ENCODE measurements at places on chromosomes 3 and 15.

GRCh38 chr15:76196269-76197231 lies 114.7 kb downstream of the ETFA start:
- DNase-seq: no peak

GRCh38 chr3:128274837-128275236 lies 121.6 kb downstream of the EEFSEC start:
- DNase-seq: no peak

DNA sequence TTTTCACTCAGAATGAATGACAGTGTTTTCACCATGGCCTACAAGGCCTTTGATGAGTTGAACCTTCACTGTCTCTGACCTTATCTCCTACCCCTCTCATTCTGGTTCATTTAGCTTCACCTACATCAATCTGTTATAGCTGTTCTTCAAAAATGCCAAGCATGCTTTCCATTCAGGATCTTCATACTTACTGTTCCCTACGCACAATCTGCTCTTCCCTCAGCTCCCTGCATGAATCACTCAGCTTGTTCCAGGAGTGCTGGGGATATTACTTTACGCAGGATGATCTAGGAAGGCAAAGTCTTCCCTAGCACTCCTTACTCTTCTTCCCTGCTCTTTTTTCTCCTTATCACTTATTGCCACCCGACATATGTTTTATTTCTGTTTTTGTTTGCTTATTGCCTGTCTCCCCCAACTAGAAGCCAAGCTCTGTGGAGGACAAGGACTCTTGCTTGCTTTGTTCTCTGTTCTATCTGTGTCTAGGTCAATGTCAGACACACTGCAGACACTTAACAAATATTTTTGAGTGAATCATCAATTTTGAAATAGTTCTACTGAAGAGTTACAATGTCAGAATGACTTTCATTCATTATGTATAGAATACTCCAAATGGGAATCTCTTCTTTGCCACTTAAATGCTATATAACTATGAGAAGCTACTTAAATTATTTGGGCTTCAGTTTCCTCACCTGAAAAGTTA lies 238.3 kb upstream of the FEZF2 start:
- DNase-seq: no peak

GRCh38 chr3:144763878-144764454 lies 792.3 kb downstream of the DIPK2A start:
- no peak for DNase-seq

- DNase-seq: no peak
Observed at GRCh38 chr15:99507504-99508310, 58.1 kb upstream of the MEF2A start.

GRCh38 chr3:15476378-15476777 lies 45.1 kb downstream of the COLQ start:
- no peak for DNase-seq

DNA sequence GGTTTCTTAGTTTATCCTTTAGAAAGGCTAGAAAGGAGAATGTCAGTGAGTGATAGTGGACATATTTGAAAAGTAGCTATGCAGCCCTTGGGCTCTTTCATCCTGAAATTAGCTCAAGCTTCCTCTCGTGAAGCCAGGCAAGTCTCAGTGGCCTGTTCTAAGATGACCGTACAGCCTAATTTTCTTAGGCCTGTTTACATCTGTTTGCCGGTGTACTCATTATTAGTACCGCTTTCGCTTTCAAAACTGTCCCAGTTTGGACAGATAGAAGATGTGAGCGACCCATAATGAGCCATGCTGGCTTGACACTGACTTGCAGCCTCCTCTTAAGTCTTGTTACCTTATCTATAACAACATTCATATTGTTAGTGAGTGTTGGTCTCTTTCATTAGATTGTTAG lies 5.7 kb upstream of the ARL14 start:
- DNase-seq: no peak

DNA sequence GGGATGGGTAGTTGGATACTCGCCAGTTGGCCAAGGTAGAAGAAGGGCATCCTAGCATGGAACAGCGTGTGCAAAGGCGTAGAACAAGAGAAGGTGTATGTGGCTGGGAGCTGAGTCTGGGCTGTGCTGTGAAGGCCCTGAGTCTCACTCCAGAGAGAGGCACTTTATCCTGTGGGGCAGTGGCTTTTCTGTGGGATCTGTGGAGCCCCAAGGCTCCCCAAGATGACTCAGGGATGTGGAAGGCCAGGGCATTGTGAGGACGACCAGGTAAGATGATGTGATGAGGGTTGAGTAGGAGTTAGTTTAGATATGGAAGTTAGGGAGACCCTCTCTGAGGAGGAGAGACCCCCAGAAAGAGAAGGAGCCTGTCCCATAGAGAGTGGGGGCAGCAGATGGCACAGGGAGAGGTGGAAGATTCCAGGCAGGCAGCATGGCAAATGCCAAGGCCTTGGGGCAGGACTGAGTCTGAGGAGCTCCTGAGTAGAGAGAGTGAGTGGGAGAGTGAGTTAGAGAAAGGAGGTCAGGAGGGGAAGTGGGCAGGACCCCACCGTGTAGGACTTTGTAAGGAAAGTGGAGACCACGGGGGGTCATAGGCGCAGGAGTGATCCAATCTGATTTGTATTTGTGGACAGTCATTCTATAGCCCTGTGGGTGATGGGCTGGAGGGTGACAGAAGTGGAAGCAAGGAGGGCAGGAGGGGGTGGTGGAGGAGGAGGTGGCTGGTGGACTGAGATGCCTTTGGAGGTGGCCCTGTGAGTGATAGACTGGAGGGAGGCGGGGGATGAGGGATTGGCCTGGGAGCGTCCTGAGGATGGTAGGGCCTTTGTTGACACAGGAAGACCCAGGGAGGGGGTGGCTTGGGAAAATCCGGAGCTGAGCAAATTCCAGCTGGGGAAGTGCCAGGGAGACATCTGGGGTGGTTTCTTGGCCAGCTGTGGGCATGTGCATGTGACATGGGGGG lies 50.3 kb downstream of the FBLN2 start:
- no peak for DNase-seq

- no peak for DNase-seq
Observed at GRCh38 chr3:132669256-132669777, 9.2 kb downstream of the UBA5 start.

- no peak for DNase-seq
Observed at GRCh38 chr15:83850015-83850414, 196.1 kb downstream of the ADAMTSL3 start.

GRCh38 chr3:118938183-118938961 lies 96.3 kb downstream of the IGSF11 start:
- DNase-seq: no peak

DNA sequence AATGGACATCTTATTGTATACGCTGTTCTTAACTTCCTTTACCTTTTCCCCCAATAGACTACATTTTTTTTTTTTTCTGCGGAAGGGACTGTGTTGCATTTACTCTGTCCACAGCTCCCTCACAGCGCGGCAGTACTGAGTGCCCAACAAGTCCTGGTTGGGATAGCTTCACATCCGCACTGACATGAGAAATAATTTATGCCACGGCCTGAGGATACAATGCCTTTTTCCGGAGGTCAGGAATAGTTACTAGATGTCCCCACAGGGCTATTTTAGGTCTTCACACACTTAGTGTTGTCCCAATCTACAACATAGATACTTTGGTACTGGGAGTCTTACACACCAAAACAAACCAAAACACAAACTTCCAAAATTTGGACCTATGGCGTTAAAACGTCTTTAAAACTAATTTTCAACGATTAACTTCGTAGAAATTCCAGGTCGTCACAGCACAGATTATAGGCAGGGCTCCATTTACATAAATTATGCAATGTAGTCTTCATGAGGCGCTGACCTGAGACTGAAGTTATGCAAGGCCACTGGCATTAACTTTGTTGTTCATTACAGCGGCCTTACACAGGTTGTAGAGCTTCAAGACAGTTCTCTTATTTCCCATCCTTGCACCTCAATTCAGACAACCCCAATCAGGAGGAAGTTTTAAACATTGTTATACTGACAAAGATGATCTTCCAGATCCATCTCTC lies 989 bp upstream of the PPIB start:
- DNase-seq: no peak

- DNase-seq: no peak
Observed at GRCh38 chr3:184134746-184135148, 411 bp upstream of the EIF2B5 start.

All from left lobe of liver (tissue), 2 donors.